ENCODE measurements at places on chromosomes 3 and 15. TPM values are rescaled to one million over a fixed set of nuclear protein-coding genes. Genes with fewer than 3 reads are reported as not detected.

DNA sequence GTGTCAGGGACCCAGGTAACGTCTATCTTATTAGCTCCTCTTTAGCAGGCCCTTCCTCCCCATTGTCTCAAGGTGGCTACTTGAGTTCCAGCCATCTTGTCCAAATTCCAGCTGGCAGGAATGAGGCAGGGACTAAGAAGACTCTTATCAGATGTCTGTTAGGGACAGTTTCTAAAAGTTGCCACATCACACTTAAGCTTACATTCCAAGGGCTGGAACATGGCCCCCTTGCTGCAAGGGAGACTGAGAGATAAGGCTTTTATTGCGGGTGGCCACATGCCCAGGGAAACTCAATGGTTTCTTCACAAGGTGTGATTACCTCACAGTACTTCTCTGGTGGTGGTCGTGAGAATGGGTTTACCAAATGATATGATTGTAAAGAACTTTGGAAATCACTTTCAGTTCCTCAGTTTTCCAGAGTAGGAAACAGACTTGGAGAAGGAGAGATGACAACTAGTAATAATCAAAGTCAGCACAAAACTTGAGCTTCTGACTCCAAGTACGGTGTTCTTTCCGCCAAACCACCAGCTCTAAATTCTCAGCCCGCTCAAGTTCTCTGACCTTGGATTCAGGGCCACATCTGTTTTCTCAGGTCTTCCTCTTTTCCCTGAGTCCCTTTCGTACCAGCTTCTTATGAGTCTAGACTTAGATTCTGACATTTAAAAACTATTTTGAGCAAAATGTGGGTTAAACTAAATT lies 14.2 kb downstream of the PDIA5 start:
- H3K4me1 ChIP-seq = peaks cover 47% of the 10 kb centered on the region
- no peaks in the 10 kb centered on the region for H3K36me3 ChIP-seq
- no peak for DNase-seq
- no peak overlapping the region for H3K27ac ChIP-seq
- H3K4me3 ChIP-seq = no peak overlapping the region
- peaks cover 32% of the 10 kb centered on the region for H3K27me3 ChIP-seq

- no peak overlapping the region for H3K27ac ChIP-seq
- DNase-seq = no peak
- H3K36me3 ChIP-seq = no peaks in the 10 kb centered on the region
- no peaks in the 10 kb centered on the region for H3K27me3 ChIP-seq
Measured at GRCh38 chr15:33586786-33587697, 276.3 kb downstream of the RYR3 start.

DNA sequence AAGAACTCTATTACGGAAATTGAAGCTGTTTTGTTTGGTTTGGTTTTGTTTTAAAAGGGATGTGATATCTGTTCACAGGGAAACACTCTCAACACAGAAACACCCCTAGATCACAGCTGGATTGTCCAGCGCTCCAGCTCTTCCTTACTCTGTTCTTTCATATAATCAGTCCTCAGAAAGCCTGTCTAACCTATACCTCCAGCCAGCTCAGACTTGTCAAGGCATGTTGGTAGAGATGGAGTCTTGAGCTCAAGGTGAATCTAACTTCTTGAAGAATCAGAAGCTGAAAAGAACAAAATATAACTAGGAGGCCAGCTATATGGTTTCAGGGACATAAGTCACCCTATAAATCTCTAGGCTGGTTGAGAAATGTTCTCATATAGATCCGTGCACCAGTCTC lies 110.2 kb upstream of the EPHA3 start:
- H3K27ac ChIP-seq = no peak overlapping the region
- no peaks in the 10 kb centered on the region for H3K27me3 ChIP-seq
- no peaks in the 10 kb centered on the region for H3K4me1 ChIP-seq
- no peak overlapping the region for H3K4me3 ChIP-seq
- no peaks in the 10 kb centered on the region for H3K36me3 ChIP-seq

DNA sequence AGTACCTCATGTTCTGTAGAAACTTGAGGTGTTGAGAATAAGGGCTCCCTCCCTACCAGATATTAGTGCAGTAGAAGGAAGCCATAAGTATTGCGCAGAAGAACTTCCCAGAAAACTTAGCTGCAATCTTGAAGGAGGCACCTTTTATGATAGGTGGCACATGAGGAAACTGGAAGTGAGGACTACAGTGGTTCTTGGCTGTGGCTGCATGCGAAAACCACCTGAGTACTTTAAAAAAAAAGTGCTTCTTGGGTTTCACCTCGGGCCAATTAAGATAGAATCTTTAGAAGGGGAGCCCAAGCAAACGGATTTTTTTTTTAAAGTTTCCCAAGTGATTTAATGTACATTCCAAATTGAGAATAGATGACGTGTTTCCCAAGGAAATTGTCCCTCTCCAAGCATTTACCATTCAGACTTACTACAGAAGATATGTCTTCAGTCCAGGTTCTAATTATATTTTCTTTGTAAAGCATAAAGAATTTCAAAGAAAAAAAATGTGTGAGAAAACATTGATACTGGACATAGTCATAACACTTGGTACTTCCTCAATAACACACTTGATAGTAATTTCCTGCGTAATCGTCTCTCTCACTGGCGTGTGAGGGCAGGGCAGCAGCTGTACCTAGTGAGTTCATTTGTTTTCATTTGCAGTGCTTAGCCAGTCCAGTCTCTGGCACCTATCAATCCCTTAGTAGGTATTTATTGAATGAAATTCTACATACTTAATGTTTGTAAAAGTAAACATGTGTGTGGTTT lies 12.3 kb upstream of the NR1I2 start:
- H3K36me3 ChIP-seq = no peaks in the 10 kb centered on the region
- peaks cover 5% of the 10 kb centered on the region for H3K4me1 ChIP-seq
- no peaks in the 10 kb centered on the region for H3K27me3 ChIP-seq
- H3K4me3 ChIP-seq = no peak overlapping the region

TMEM266 gene
- total RNA-seq = 0.21 TPM

GRCh38 chr3:194458131-194458530 lies 28.7 kb downstream of the ATP13A3 start:
- H3K27ac ChIP-seq = no peak overlapping the region
- H3K36me3 ChIP-seq = peaks cover 56% of the 10 kb centered on the region
- no peak overlapping the region for H3K4me3 ChIP-seq
- no peak for DNase-seq
- H3K4me1 ChIP-seq = no peaks in the 10 kb centered on the region

DNA sequence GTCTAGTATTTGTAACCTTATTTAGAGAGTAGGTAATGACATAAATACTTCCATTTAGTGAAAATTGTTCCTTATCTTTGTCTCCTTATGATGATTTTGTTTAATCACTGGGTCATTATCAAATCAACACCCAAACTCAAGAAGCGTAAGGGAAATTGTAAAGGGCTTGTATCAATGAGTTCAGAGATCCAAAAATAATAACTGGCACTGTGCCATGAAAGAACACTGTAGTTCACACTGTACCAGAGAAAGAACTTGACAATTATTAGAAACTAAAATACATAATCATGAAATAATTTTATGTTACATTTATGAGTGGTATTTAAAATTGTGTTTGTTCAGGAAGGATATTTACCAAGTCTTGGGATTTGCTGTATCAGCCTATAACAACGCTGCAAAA lies 895.4 kb downstream of the FHIT start:
- H3K36me3 ChIP-seq = no peaks in the 10 kb centered on the region
- no peaks in the 10 kb centered on the region for H3K4me1 ChIP-seq
- no peak overlapping the region for H3K4me3 ChIP-seq
- no peaks in the 10 kb centered on the region for H3K27me3 ChIP-seq

DNA sequence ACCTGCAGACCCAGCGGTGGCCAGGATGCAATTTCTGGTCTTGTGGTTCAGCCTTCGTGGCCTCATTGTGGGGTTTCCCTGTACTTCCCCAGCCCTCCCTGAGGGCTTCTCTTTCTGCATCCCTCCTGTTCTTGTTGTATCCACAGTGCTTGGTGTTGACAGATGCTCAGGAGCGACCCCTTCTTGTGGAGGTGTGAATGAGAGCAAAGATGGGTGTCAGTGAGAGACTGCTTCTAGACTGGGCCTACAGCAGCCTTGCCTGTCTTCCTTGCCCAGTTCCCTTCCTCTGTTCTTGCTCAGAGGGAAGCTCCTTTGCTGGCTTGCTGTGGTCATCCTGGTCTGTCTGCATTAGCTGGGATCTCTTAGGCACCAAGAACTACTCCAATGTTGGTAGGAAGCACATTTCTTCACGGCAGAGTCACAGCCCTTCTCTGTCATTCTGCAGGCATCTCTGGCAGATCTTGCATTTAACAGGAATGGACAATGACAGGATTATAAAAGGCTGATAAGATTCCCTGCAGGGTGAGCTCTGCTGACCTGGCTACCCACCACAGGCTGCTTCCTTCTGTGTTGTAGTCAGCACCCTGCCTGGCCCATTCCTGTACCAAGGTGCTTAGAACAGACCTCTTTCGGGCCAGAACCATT lies 317.8 kb upstream of the C2CD4B start:
- no peak overlapping the region for H3K27ac ChIP-seq
- no peaks in the 10 kb centered on the region for H3K36me3 ChIP-seq
- no peak for DNase-seq
- H3K4me1 ChIP-seq = peaks cover 5% of the 10 kb centered on the region
- no peak overlapping the region for H3K4me3 ChIP-seq
- no peaks in the 10 kb centered on the region for H3K27me3 ChIP-seq

SHQ1 gene
- total RNA-seq = 54.8 TPM

GRCh38 chr15:85785887-85786780 lies 8.6 kb downstream of the KLHL25 start:
- H3K4me1 ChIP-seq = peaks cover 17% of the 10 kb centered on the region
- no peak overlapping the region for H3K27ac ChIP-seq
- no peak overlapping the region for H3K4me3 ChIP-seq
- H3K36me3 ChIP-seq = no peaks in the 10 kb centered on the region
- H3K27me3 ChIP-seq = no peaks in the 10 kb centered on the region
- DNase-seq = peak; percentile 22

ROBO2 gene
- total RNA-seq = not detected

PHC3 gene
- total RNA-seq = 31.3 TPM

SLC28A1 gene
- total RNA-seq = not detected

GRCh38 chr3:155350571-155350970 lies 57.1 kb upstream of the STRIT1 start:
- no peak overlapping the region for H3K27ac ChIP-seq
- H3K27me3 ChIP-seq = no peaks in the 10 kb centered on the region
- no peaks in the 10 kb centered on the region for H3K4me1 ChIP-seq
- no peak overlapping the region for H3K4me3 ChIP-seq

KCNAB1 gene
- not detected for total RNA-seq

CHRNA7 gene
- total RNA-seq = 0.09 TPM

DNA sequence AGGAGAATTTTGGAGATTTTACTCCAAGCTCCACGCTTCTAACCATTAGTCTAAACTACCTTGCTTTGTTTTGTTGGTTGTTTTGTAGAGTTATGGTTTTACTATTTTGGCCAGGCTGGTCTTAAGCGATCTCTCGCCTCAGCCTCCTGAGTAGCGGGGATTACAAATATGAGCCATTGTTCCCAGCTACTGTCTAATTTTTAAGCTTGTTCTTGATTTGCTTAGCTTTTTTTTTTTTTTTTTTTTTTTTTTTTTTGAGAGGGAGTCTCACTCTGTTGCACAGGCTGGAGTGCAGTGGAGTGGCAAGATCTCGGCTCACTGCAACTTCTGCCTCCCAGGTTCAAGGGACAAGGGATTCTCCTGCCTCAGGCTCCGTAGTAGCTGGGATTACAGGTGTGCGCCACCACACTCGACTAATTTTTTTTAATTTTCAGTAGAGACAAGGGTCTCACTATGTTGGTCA lies 28.5 kb downstream of the EFCAB12 start:
- no peaks in the 10 kb centered on the region for H3K27me3 ChIP-seq
- no peak for DNase-seq
- H3K36me3 ChIP-seq = peaks cover 20% of the 10 kb centered on the region
- H3K4me1 ChIP-seq = peaks cover 9% of the 10 kb centered on the region
- peak overlapping the region; percentile 55 for H3K4me3 ChIP-seq

DNA sequence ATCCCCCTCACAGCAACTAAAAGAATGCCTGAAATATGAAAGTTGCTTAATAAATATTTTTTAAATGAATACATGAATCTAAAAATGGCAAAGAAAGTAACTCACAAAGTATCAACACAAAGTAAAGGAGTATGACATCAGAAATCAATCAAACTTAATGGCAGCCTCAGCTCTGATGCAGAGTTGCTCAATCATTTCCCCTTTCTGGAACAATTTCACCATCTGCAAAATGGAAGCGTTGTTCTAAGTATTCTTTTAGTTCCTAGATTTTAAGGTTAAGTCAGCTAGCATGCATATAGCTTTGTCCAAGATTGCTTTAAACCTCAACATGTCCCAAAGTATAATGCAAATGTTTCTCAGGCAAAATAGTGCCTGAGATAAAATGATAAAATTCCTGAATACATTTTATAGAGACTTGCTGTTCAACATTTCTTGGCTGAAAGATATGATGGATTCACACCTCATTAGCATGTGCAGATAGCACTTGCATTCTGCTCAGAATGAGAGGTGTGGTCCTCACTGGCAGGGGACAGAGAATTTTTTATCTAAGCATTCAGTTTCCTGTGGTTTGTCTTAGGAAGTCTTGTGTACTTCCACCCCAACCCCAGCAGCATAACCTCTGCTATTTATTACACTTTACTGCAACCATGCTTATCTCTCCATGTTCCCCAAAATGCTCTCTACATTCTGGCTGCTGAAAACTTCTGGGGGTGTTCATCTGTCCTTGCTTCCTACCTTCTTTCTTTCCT lies 429.3 kb downstream of the GRM7 start:
- no peaks in the 10 kb centered on the region for H3K36me3 ChIP-seq
- H3K27ac ChIP-seq = no peak overlapping the region
- DNase-seq = no peak

DNA sequence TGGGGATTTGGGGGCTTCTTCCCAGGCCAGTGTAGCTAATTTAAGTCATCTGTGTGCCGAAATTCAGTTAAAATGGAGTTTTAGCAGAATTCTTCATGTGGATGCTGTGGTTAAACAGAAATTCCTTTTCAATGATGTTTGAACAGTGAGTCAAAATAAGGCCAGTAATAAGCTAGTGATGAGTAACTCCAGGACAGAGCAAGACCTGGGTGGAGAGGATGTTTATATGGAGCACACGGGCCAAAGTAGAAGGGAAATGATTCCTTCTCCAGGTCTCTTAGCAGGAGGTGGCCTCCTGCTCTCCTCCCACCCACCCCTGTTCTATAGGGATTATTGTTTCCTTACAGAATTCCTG lies 31.9 kb upstream of the UACA start:
- peak overlapping the region; percentile 15 for H3K4me3 ChIP-seq
- H3K4me1 ChIP-seq = peaks cover 72% of the 10 kb centered on the region
- no peaks in the 10 kb centered on the region for H3K27me3 ChIP-seq
